Stimulated activated CD8-positive, alpha-beta memory T cell treated with anti-CD3 and anti-CD28 coated beads, Interleukin-4, amount 100 ng/mL, for 4 hours (primary cell): ENCODE measurements at places on chromosomes 11 and 22.

- peak; percentile 93 for DNase-seq
Observed at GRCh38 chr22:46674367-46674781, 54.2 kb downstream of the GRAMD4 start.

DNA sequence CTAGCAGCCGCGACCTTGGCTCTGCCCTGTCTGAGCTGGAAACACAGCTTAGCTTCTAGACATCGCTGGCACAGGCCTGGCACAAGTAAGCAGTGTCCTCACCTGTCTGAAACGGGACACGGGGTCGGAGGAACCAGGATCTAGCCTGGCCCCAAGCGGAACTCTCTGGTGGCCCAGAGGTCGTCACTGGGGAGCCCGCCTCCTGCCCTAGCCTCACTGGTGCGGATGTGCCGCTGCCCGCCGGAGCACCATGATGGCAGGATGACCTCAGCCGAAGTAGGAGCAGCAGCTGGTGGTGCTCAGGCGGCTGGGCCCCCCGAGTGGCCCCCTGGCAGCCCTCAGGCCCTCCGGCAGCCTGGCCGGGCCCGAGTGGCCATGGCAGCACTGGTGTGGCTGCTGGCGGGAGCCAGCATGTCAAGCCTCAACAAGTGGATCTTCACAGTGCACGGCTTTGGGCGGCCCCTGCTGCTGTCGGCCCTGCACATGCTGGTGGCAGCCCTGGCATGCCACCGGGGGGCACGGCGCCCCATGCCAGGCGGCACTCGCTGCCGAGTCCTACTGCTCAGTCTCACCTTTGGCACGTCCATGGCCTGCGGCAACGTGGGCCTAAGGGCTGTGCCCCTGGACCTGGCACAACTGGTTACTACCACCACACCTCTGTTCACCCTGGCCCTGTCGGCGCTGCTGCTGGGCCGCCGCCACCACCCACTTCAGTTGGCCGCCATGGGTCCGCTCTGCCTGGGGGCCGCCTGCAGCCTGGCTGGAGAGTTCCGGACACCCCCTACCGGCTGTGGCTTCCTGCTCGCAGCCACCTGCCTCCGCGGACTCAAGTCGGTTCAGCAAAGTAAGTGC lies 871 bp downstream of the SLC35E4 start:
- no peak for DNase-seq

- DNase-seq, result no peak
Observed at GRCh38 chr11:44774731-44775130, 48.0 kb downstream of the TSPAN18 start.

DNA sequence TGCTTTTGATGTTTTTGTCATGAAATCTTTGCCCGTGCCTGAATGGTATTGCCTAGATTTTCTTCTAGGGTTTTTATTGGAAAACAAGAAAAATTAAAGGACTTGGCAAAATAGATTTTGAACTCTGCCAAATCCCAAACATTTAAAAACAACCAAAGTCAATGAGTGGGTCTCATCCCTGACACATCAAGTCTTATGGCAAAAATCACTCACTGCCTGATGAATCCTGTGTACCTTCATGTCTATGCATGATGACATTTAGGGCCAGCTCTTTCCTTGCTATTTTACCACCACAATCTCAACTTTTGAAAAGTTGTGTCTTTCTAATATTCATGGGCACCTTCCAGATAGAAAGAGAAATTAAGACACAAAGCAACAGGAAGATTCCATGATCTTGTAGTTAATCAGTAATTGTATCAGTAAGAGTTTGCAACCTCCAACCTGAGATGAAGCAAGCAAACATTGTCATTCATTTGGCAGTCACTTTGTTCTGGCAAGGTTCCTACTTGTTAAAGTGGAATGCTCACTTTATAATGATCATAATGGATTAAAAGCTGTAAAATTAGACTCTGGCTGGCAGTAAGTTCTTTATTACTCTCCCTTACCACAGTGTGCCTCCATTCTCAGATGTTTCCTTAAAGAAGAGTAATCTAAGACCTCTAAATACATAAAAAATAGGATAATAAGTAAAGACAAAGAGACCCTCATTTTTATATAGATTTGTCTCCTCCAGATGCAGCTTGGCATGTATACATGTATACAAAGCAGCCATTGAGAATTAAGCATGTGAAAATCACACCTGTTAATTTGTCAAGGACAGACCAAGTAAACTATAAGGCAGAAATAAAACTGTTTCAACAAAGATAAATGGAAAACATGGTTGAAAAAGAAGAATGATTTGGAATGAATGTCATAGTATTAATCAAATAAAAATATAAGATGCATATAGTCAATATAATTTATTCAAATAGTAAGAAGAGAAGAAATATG lies 51.6 kb downstream of the ETS1 start:
- DNase-seq, result no peak

DNA sequence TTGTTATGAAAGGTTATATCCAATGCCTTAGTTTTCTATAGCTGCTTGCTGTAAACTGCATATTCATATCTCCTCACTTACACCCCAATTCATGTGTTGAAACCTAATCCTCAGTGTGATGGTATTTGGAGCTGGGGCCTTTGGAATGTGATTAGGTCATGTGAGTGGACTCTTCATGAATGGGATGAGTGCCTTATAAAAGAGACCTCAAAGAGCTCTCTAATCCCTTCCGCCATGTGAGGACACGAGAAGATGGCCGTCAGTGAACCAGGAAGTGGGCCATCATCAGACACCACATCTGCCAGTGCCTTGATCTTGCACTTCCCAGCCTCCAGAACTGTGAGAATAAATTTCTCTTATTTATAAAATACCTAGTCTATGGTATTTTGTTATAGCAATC lies 79.3 kb downstream of the CYP2R1 start:
- no peak for DNase-seq

DNA sequence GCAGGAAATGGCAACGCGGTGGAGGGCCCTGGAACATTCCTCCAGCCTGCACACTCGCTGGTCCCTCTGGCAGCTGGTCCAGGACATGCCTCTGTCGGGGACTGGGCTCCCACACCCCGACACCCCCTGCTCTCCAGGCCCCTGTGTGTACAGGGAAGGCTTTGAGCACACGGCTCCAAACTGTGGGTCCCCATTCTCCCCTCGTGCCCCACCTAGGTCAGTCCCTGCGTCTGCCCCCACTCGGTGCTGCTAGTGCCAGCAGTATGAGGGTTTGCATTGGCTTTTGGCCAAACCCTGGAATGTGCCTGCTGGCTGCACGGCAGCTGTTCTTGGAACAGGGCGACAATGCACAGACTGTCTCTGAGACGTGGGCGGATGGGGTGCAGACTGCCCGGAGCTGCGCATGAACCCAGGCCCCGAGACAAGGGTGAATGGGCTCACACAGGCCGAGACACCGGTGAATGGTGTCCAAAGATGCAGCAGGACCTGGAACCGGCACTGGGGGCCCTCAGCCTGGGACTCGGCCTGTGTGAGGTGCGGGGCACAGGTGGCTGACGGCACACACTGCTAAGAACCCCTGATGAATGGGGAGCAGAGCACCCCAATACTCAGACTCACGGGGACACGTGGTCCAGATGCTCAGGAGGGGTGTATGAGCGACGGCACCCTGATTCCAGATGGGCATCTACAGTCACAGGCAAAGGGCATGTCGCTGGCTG lies 7.5 kb upstream of the SYT8 start:
- DNase-seq, result no peak
